ENCODE measurements at places on chromosomes 3 and 15. TPM values are rescaled to one million over a fixed set of nuclear protein-coding genes. Genes with fewer than 3 reads are reported as not detected.

- peaks cover 51% of the 10 kb centered on the region for H3K27me3 ChIP-seq
- H3K27ac ChIP-seq = no peak overlapping the region
- no peaks in the 10 kb centered on the region for H3K4me1 ChIP-seq
- H3K36me3 ChIP-seq = no peaks in the 10 kb centered on the region
- H3K4me3 ChIP-seq = no peak overlapping the region
Observed at GRCh38 chr15:60222404-60222803, 175.4 kb downstream of the ANXA2 start.

- DNase-seq = no peak
- peak overlapping the region; percentile 93 for H3K27ac ChIP-seq
- H3K36me3 ChIP-seq = peaks cover 27% of the 10 kb centered on the region
- H3K27me3 ChIP-seq = no peaks in the 10 kb centered on the region
- peaks cover 17% of the 10 kb centered on the region for H3K4me1 ChIP-seq
Observed at GRCh38 chr3:158671821-158672214, 630 bp downstream of the LXN start.

DNA sequence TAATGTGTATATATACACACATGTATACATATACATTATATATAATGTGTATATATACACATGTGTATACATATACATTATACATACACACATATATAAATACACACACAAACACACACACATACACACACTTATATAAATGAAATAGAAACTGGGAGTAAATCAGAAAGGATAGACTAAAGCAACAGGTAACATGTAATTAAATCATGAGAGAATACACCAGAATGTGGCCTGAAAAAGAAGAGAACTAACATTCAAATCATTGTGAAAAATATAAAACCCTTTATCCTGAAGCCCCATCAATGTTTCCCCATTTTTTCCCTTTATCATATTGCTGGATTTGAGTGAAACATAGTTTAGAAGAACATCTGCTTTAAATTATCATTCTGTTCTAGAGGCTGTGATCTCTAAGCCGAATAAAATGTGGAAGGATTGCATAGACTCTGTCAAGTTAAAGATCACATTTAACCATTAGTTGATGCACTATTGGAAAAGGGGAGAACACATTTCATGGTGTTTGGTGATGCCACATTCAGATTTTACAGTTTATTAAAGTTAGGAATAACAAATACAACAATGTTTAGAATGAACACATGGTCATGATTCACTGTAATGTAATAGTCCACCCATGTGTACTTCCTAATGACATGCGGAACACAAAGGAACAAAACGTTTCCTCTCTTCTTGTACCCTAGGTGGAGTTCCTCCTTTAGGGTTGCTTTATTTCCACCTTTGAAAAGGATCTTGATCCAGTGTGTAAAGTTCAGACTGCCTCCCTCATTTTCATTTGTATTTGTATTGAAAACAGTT lies 12.5 kb upstream of the THRB start:
- no peaks in the 10 kb centered on the region for H3K4me1 ChIP-seq
- DNase-seq = no peak

- no peak overlapping the region for H3K27ac ChIP-seq
- no peaks in the 10 kb centered on the region for H3K36me3 ChIP-seq
- DNase-seq = no peak
- H3K27me3 ChIP-seq = no peaks in the 10 kb centered on the region
- no peak overlapping the region for H3K4me3 ChIP-seq
Observed at GRCh38 chr3:24608701-24609390, 114.2 kb upstream of the THRB start.

DNA sequence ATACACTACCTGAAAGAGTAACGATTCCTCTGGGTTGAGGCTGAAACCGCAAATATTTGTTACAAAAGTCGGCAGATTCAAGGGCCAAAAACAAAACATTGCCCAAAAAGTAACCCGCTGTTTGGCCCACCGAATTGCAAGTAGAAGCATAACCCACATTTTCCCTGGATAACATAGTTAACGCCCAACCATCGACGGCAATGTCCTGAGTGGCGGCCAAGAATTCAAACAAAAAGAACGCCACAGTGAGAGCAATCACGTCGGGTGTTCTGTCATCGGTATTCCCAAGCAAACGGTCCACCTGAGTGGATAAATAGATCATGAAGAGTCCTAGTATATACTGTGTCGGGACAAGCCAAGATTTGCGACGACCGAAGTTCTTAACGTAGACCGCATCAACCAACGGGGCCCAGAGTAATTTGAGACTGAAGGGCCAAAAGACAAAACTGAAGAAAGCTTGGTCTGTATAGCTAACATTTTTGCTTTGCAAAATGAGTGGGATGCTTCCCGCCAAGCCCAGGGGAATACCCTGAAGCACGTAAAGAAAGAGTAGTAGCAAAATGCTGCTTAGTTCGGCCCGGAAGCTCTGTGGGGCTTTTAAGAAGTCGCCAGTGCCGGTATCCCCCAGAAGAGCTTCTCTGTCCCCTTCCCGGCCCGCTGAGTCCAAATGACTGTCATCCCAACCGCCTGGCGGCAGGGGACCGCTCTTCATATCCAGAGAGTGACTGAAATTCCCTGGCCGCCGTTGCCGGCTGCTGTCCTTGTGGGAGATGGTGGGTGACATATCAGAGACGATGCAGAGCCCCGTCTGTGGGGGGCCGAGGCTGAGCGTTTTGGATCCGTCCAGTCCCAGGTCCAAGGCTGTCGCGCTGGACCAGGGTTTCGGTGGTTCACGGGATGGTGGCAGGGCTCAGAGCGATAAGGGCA lies 750 bp downstream of the SLC33A1 start:
- no peaks in the 10 kb centered on the region for H3K27me3 ChIP-seq
- peak overlapping the region; percentile 89 for H3K4me3 ChIP-seq

DNA sequence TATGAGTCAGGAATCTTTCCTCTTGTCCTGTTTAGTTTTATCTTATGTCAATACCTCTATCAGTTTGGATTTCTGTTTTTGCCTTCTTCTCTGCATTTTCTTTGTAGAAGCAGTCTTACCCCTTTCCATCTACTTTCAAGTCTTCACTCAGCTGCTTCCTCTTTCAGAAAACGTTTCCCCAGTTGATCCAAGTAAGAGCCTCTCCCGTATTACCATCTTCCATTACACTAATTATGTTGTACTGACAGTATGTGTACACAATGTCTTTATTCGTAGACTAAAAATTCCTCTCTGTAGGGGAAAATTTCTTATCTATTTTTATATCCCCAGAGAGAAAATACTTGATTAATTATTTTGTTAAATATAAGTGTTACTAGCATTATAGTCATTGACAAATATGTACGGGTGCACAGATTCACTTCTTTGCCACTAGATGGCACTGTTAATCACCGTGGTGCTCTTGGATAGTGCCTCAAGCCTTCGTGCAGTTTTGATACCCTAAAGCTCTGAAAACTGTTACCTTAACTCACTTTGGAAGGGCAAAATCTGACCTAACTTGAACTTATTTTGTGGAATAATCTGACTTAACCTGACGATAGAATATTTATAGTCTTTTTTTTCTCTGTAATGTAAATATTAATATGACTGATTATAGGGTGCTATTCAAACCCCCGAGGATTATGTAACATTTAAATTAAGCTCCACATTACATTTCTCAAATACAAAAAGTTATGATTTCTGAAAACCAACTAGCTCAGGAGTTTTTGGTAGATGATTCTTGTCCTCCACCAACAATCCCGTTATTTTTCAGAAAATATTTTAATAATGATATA lies 74.2 kb upstream of the POU1F1 start:
- no peak for DNase-seq
- H3K27ac ChIP-seq = no peak overlapping the region
- H3K4me1 ChIP-seq = no peaks in the 10 kb centered on the region

DNA sequence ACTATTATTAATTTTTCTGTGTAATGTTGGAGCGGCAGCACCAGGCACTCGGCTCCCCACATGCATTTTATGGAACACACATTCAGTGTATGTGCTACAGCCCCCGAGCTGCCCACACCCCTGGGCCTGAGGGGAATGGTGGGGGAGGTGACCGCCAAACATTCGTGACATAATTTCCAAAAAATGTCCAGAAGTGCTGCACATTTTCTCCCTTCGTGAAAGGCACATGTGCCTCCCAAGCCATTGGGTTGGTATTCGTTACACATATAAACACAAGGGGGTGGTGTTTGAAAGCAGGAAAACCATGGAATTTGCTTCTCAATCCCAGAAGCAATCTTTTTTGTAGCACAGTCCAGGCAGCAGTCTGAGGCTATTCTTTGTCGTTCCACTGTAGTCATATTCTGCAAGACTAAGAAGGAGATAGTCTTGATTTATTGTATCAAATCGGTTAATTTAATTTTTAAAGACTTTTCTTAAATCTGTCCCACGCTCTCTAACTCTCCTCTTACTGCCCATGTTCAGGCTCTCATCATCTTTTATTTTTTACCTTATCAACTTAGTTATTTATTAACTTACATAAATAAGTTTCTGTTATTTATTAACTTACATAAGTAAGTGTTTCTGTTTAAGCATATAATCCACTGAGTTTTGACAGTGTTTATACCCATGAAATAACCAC lies 39.2 kb upstream of the POLR2M start:
- H3K27me3 ChIP-seq = peaks cover 58% of the 10 kb centered on the region
- no peak overlapping the region for H3K27ac ChIP-seq
- no peak for DNase-seq

GRCh38 chr3:80192936-80193335 lies 425.1 kb upstream of the ROBO1 start:
- no peaks in the 10 kb centered on the region for H3K27me3 ChIP-seq
- H3K4me1 ChIP-seq = no peaks in the 10 kb centered on the region
- H3K36me3 ChIP-seq = no peaks in the 10 kb centered on the region
- H3K4me3 ChIP-seq = no peak overlapping the region

Gene ATP13A5
- total RNA-seq = not detected

GRCh38 chr15:64743691-64744090 lies 31.7 kb downstream of the RBPMS2 start:
- DNase-seq = no peak
- H3K27me3 ChIP-seq = peaks cover 19% of the 10 kb centered on the region

DNA sequence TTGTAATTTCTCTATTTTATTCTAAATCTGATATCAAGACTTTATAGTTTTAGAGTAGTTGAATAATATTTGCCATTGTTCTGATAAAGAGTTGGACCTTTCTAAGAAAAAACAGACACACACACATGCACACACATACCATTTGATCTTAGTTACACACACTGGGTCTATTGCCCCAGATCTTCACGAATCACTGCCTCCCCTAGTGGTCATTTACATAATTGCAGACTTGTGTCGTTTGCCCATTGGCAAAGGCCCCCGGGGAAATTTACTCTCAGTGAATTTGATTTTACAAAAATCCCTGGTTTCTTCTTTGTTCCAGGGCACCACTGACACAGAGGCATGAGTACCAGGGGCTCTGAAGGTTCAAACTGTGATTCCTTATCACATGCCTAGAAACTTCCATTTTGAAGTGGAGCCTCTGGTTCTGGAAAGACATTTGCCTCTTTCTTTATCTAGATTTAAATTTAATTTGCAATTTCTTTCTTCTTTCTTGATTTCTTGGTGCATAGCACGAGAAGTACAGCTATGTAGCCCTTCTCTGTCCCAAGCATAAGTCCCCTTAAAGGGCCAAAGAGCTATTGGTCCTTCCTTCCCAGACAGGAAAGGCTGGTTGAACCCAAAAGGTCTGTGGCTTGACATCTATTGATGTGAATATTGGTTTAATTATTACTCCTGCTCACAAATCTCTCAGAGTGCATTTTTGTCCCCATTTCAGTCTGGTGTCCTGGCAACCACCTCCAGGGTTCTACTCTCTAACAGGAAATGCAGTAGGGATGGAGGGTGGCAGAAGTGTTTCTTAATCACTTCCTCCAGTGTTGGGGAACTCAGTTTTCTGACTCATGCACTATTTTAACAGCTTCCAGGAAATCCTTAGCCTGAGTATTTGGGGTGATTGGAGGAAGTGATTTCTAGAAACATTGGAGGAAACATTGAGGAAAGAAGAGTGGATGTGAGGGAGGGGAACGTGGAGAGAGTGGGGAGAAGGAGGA lies 32.4 kb upstream of the SLC6A11 start:
- H3K4me1 ChIP-seq = peaks cover 6% of the 10 kb centered on the region
- peak; percentile 52 for DNase-seq
- H3K4me3 ChIP-seq = no peak overlapping the region
- H3K36me3 ChIP-seq = no peaks in the 10 kb centered on the region

DNA sequence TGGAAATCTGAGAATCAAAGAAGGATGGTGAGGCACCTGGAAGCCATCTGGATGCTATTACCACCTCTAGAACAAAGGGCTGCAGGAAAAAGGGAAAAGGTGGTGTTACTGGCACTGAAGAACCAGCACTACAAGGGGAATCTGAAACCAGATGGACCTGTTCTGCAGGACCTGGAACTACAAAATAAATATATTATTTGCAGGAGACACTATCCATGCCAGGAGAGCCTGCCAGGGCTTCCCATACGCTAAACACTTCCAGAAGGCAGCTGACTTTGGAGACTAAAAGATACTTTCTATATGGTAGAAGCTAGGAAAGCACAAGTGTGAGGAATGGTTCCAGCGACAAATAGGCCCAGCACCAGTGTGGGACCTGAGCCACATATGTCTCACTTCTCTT lies 83.4 kb upstream of the POU1F1 start:
- no peak overlapping the region for H3K4me3 ChIP-seq
- no peaks in the 10 kb centered on the region for H3K4me1 ChIP-seq
- H3K27me3 ChIP-seq = peaks cover 8% of the 10 kb centered on the region
- DNase-seq = no peak

Gene RAB8B
- total RNA-seq = 128 TPM

DNA sequence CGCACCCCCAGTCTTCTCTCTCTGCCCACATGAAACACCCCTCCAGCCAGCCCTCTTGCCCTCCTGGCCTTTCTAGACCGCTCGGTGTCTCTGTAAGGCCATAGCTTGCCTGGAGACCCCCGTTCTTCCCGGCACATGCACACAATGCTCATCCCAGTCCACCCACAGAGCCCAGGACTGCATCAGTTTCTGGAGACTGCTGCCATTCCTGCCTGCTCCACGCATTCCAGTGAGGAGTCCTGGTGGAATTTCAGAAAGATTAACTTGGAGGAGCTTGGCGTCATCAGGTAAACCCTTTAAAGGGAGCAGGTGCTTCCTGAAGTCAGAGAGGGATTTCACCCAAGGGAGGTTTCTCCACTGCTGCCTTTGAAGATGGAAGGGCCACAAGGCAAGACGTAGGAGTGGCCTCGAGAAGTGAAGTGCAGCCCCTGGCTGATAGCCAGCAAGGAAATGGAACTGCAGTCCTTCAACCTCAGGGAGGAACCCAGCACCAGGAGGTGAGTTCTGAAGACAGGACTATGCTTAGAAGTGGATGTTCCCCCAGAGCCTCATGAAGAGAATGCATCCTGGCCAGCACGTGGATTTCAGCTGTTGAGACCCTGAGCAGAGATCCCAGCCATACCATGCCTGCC lies 19.2 kb downstream of the SLC41A3 start:
- H3K4me1 ChIP-seq = peaks cover 8% of the 10 kb centered on the region
- no peaks in the 10 kb centered on the region for H3K27me3 ChIP-seq
- no peaks in the 10 kb centered on the region for H3K36me3 ChIP-seq
- peak; percentile 33 for DNase-seq

Gene TXNRD3
- 1.6 TPM for total RNA-seq

DNA sequence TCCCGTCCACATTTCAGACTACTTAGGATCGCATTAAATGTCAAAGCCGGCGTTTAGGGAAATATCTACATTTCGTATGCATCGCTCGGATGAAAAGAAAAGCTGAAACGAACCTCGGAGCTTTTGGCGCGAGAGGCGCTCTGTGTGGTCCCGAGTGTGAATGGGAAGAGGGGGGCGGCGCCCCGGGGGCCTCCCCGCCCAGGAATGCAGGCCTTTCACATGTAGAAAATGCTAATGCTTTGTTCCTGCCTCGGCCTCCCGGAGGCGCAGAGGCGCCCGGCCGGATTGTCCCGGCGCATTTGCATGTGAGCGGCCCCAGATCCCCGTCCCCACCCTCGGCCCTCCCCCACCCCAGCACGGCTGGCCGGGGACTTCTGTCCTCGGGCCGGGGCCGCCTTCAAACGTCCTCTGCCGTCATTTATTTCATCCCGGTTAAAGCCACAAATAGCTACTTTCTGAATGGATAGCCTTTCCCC lies 37.0 kb upstream of the TRIM71 start:
- H3K27me3 ChIP-seq = peaks cover 9% of the 10 kb centered on the region
- H3K4me1 ChIP-seq = peaks cover 10% of the 10 kb centered on the region
- H3K36me3 ChIP-seq = no peaks in the 10 kb centered on the region
- no peak for DNase-seq
- no peak overlapping the region for H3K27ac ChIP-seq
